ENCODE measurements at places on chromosomes 12 and 14. TPM values are rescaled to one million over a fixed set of nuclear protein-coding genes. Genes with fewer than 3 reads are reported as not detected.

DNA sequence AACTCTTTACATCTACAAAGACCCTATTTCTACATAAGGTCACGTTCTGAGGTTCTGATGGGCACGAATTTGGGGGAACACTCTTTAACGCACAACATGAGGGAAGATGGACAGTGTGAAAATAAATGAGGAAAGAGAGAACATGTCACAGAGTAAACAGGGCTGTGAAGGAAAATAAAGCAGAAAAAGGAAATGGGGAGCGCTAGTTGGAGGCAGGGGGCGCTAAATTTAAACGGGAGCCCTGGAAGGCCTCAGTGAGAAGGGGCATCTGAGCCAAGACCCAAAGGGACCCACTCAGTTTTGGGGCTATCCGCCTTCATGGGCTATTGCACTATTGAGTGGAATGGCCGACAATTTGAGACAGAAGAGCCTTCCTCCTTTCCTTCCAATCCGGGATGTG, 50.5 kb downstream of the PLXNC1 start:
- no peaks in the 10 kb centered on the region for H3K36me3 ChIP-seq
- no peak overlapping the region for H3K4me3 ChIP-seq
- no peaks in the 10 kb centered on the region for H3K27me3 ChIP-seq
- no peak for DNase-seq

FOXA1 gene
- 27.7 TPM for total RNA-seq

DNA sequence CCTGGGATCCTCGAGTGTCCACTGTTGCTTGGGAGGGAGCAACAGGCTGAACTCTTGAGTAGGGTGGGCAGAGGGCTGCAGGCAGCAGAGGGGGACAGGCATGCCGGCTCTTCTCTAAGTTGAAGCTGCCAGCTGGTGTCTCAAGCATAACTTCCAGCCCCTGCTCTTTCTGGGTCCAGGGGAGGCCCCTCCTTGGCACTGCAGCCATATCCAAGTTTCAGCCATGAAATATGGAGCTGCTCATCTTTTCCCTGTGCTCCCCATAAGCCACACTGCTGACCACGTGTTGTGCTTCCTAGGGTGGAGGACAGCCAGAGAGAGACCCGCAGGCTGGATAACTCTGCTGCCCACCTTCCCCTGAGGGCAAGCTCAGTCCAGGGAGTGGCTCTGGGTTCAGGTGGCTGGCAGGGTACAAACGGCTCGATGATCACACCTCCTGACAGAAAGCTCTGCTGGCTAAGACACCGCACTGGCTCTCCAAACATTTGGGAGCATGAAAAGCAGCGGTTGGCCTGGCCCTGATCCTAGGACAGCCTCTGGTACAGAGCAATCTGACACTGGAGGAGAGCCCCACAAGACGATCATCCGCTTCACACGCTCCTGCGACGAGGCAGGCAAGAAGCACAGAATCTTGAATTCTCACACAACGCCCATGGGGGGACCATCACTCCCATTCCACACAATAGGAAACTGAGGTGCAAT, 79.6 kb downstream of the PITPNM2 start:
- no peaks in the 10 kb centered on the region for H3K36me3 ChIP-seq
- peaks cover 44% of the 10 kb centered on the region for H3K4me1 ChIP-seq
- DNase-seq = no peak
- H3K27me3 ChIP-seq = no peaks in the 10 kb centered on the region
- H3K27ac ChIP-seq = peak overlapping the region; percentile 65
- H3K4me3 ChIP-seq = no peak overlapping the region

DNA sequence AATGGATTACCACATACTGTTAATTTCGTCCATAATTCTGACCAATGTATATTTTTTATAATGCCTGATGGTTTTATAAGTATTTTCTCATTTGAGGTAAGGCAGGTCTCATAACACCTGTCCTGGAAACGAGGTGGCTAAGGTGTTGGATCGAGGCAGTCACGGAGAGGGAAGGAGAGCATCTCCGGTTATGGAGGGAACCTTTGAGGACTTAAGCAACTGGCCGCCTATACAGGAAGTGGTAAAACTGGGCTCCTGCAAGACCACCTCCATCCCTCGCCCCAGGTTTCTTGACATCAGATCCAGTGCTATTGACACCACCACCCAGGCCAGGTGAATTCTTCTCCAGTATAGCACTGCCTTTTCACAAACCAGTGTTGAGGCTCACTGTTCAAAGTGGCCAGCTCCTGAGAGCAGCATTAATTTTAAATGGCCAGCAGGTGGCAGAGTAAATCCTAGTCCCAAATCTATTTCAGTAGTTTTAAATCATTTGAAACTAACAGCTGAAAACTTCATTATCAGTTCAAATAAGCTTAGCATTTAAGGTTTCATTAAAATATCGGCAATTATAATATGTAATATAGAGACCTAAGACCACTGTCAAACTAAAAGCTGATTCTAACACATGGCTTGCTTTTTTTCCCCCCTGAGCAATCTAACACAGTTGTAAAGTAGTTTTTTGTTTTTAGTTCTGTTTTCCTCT, 100.8 kb downstream of the PPM1A start:
- no peaks in the 10 kb centered on the region for H3K36me3 ChIP-seq
- no peaks in the 10 kb centered on the region for H3K27me3 ChIP-seq
- H3K4me3 ChIP-seq = no peak overlapping the region
- no peak overlapping the region for H3K27ac ChIP-seq
- no peak for DNase-seq
- no peaks in the 10 kb centered on the region for H3K4me1 ChIP-seq

- H3K4me1 ChIP-seq = peaks cover 26% of the 10 kb centered on the region
- H3K4me3 ChIP-seq = no peak overlapping the region
- no peak for DNase-seq
- peak overlapping the region; percentile 56 for H3K27ac ChIP-seq
- no peaks in the 10 kb centered on the region for H3K36me3 ChIP-seq
Observed at GRCh38 chr14:69263364-69263763, 3.4 kb downstream of the GALNT16 start.

DNA sequence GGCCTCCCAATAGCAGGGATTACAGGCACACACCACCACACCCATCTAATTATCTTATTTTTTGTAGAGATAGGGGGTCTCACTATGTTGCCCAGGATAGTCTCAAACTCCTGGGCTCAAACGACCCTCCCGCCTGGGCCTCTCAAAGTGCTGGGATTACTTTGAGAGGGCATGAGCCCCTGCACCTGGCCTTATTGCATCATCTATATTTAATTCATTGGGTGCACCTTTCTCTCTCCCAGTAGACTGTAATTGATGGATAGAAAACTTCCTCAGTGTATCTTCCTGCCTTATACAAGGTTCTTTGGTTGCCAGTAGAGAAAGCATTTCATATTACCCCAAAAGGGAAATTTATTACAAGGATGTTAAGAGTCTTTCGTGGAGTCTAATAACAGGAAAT, 8.9 kb upstream of the MORN3 start:
- no peak overlapping the region for H3K27ac ChIP-seq
- no peaks in the 10 kb centered on the region for H3K27me3 ChIP-seq
- no peak for DNase-seq
- H3K4me1 ChIP-seq = no peaks in the 10 kb centered on the region
- H3K36me3 ChIP-seq = no peaks in the 10 kb centered on the region

NOVA1 gene
- 1.1 TPM for total RNA-seq

- no peak overlapping the region for H3K27ac ChIP-seq
- no peaks in the 10 kb centered on the region for H3K27me3 ChIP-seq
- no peak overlapping the region for H3K4me3 ChIP-seq
Observed at GRCh38 chr14:45112896-45113781, 21.1 kb downstream of the FKBP3 start.

GRCh38 chr12:53078425-53079225, 565 bp downstream of the SPRYD3 start:
- no peak for DNase-seq
- no peaks in the 10 kb centered on the region for H3K27me3 ChIP-seq

DNA sequence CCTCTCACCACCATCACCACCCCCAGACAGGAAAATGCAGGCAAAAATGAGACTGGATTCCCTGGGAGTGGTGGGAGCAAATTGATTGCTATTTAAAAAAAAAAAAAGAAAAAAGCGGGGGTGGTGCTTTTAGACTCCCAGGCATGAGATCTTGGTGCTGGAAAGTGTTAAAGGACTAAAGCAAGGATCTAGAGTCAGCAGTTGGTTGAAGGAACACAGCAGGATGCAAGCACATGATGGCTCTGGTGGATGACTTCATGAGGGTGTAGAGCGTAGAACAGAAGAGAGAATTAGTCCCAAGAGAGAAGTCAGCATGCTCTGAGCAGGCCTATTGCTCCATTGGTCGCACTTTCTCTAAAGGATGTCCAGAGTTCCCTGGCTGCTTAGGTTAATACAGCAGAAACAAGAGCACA, 183.8 kb upstream of the HMGA2 start:
- H3K4me1 ChIP-seq = no peaks in the 10 kb centered on the region
- no peaks in the 10 kb centered on the region for H3K36me3 ChIP-seq
- no peak overlapping the region for H3K4me3 ChIP-seq
- H3K27ac ChIP-seq = no peak overlapping the region

DNA sequence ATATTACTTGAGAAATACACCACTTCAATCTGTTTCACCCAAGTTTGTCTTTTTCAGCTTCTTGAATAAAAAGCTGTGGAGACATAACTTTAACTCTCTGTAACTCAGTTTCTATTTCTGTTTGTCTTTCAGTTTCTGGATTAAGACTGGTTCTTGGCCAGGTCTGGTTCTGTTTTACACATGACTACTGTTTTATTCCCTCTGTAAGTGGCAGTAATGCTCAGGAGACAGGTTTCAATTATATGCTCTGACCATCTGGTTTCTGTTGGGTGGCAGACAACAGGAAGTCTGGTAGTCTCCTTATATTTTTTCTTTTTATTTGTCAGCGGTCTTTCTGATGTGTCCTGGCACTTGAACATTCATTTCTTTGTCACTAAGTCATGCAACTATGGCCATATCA, 102.9 kb downstream of the RPS29 start:
- no peak overlapping the region for H3K27ac ChIP-seq
- H3K36me3 ChIP-seq = no peaks in the 10 kb centered on the region
- no peak for DNase-seq

GRCh38 chr12:93139028-93139665, 210.1 kb upstream of the EEA1 start:
- no peak overlapping the region for H3K4me3 ChIP-seq
- DNase-seq = no peak
- no peak overlapping the region for H3K27ac ChIP-seq
- H3K27me3 ChIP-seq = no peaks in the 10 kb centered on the region
- peaks cover 13% of the 10 kb centered on the region for H3K4me1 ChIP-seq

DNA sequence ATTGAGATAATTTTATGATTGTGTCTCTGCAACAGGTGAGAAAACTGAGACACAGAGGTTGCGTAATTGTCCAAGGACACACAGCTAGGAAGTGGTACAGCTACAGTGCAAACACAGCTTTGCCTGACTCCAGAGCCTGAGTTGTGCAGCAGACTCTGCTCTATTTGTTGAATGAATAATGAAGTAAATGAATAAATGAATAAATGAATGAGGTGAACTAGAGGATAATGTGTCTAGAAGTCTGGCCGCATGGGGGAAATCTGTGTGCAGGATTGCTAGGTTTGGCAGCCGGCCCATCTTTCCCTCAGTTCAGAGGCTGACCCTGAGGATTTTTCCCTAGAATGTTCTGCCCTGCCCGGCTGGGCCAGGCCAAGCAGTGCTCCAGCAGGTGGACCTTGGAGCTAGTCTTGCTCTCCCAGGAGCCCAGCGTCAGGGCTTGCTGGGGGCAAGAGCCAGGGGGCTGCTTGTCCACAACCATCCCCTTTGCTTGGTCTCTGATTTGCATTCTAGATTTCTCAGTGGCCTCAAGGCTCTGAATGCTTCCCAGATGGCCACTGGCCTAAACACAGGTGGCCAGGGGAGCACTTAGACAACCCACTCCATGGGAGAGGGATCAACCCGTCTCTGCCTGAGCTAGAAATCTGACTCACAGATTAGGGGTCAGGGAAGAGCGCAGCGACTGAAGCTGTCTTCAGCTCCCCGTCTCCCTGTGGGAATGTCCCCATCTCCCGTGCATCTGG, 225.2 kb downstream of the C12orf75 start:
- no peaks in the 10 kb centered on the region for H3K4me1 ChIP-seq
- no peaks in the 10 kb centered on the region for H3K36me3 ChIP-seq
- no peak overlapping the region for H3K4me3 ChIP-seq
- H3K27ac ChIP-seq = no peak overlapping the region

MYO1A gene
- 0.38 TPM for total RNA-seq

- no peak for DNase-seq
- H3K27me3 ChIP-seq = no peaks in the 10 kb centered on the region
- no peak overlapping the region for H3K27ac ChIP-seq
- H3K36me3 ChIP-seq = no peaks in the 10 kb centered on the region
- H3K4me1 ChIP-seq = peaks cover 66% of the 10 kb centered on the region
Observed at GRCh38 chr14:68214431-68214830, 394.9 kb downstream of the RAD51B start.

- no peaks in the 10 kb centered on the region for H3K27me3 ChIP-seq
- DNase-seq = no peak
- peaks cover 7% of the 10 kb centered on the region for H3K4me1 ChIP-seq
- H3K4me3 ChIP-seq = no peak overlapping the region
Observed at GRCh38 chr12:19507823-19508222, 68.5 kb downstream of the AEBP2 start.

SMIM41 gene
- total RNA-seq = not detected

ESR2 gene
- total RNA-seq = not detected

KRT71 gene
- not detected for total RNA-seq

Data from esophagus squamous epithelium (tissue), 5 donors.